ENCODE measurements at places on chromosomes 3 and 15.

GRCh38 chr3:61173676-61174075 lies 77.6 kb downstream of the FHIT start:
- DNase-seq: no peak

DNA sequence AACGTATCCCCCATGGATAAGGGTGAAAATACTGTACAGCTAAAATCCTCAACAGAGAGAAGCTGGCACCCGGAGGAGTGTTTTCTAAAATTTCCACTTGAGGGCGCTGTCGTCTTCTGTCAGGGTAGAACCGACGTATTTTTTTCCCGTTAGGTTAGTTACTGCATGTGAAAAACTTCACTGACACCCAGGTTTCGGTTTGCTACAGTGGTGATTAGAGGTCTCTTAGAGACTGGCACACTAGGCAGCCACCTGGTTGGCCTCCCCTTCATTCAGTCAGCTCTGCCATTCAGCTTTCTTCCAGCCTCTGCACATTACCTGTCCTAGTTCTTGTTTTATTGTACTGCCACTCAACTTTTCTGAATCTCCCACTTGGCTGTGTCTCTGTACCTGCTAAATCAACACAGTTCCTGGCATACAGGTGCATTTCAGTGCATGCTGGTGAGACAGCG lies 18.4 kb downstream of the CCK start:
- peak; percentile 68 for DNase-seq

DNA sequence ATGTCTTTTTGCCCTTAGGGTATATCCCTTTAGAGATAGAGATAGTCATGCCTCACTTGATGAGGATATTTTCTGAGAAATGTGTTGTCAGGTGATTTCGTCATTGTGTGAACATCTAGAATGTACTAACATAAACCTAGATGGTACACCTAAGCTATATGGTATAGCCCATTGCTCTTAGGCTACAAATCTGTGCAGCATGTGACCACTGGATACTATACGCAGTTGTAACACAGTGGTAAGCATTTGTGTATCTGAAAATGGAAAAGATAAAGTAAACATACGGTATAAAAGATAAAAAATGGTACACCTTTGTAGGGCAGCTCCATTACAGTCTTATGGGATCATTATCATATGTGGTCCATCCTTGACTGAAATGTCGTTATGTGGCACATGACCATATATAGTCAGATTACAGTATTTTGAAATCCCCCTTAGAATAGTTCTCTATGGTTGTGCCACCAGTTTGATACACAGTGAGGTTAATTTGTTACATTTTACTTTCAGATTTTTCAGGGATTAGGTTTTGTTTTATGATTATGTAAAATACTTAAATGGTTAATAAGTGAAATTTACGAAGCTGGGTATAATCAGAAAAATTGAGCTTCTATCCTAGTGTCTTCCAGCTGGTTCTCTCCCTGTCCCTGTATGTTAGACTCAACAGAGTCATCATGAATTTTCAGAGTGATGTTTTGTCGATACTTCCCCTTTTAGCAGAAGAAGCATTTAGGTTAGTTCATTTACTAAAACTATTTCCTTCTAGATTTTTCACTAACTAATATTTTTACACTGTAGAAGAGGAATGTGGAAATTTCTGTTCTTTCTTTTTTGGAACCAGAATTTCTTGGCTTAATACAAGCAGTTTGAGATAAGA lies 12.8 kb downstream of the SETD5 start:
- no peak for DNase-seq

DNA sequence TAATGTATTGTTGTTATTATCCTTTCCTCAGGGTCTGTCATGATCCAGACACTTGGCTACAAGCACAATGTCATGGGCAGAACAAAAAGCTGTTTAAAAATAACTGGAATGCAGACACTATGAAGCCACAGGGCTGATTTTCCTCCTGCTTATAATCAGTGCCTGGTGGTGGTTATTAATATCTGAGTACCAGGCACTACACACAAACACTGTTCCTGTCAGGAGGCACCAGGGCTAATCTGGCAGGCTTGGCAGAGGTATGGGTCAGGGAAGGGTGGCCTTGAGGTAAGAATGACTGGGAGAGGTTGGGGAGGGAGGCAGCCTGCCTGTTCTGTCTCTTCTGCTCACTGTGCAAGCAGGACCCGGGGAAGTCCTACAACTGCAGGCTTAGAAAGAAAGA lies 67.2 kb downstream of the WDR76 start:
- DNase-seq: no peak

DNA sequence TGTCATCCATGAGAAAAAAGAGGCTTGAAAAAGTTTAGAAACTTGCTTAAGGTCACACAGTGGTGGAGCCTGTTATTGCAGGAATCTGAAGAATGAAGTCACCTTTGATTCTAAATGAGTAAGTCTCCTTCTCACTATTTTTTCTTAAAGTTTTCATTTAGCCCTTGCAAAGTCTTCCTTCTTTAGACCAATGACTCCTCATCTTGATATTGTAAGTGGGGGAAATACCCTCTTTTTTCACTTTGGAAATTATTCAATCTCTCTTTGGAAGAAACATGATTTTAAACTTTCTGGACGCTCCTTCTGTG lies 787 bp upstream of the SLMAP start:
- no peak for DNase-seq

GRCh38 chr3:37571269-37571668 lies 290.4 kb upstream of the CTDSPL start:
- no peak for DNase-seq

DNA sequence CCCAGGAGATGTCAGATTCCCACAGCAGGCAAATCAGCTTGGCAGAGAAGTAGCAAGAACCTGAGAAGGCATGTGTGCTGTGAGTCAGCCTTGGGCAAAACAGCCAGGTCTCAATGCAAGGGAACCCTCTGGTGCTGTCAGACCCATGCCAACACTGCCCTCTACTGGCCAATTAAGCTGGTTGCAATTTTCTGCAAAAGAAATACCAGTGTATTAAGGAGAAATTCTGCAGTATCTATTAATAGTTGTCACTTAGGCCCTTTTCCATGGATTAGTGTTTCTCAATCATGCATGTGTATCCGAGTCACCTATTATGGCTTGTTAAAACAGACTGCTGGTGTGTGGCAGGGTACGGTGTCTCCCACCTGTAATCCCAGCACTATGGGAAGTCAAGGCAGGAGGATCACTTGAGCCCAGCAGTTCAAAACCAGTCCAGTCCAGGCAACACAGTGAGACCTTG lies 26.2 kb downstream of the MAP4 start:
- peak; percentile 59 for DNase-seq

- DNase-seq: no peak
Observed at GRCh38 chr3:168952551-168952950, 711.0 kb downstream of the MECOM start.

DNA sequence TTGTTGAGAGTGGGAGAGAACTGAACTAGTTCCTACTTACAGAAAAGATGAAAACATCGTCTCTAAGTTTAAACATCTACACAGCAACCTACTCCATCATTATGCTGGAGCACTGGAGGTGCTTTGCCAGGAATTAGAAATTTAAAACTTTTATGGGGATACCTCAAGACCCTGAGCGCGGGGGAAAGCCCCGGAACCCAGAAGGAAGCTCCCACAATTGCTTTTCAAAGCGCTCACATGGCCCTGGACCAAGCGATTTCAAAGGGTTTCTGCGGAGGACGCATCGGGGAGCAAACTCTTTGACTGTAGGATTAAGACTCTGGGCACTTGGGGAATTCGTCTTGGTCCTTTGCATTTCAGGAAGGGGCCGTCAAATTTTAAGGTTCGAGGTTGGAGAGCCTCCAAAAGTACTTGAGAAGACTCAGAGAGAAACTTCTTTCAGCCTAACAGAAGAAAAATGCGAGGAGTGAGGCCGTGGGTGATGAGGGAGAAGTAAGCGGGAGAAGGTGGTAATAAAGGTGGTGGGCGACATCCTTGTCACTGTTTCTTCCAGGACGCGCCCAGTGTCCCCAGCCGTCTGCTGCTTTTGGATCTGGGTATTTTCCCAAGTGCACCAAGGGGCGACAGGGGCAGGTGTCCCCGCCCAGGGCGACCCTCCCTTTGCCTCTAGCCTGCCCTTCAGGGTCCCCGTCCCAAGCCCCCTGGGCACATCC lies 591 bp downstream of the PROK2 start:
- no peak for DNase-seq

GRCh38 chr3:16767006-16767405 lies 117.7 kb upstream of the PLCL2 start:
- no peak for DNase-seq

DNA sequence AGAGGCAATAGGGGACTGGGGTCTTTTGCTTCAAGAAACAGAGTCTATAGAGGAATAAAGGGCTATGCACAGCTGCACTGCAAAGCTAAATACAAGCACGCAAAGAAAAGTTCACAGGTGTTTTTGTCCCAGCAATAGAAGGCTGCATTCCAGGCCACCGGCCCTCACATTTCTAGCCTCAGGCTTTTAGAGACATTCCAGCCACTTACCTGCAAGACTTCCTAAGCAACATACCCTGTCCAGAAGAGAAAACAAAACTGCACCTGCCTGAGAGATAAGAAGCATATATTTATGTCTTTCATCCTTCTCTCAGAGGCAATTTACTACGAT lies 220.5 kb downstream of the OPA1 start:
- DNase-seq: no peak

- no peak for DNase-seq
Observed at GRCh38 chr15:83012636-83013035, 1.2 kb upstream of the C15orf40 start.

DNA sequence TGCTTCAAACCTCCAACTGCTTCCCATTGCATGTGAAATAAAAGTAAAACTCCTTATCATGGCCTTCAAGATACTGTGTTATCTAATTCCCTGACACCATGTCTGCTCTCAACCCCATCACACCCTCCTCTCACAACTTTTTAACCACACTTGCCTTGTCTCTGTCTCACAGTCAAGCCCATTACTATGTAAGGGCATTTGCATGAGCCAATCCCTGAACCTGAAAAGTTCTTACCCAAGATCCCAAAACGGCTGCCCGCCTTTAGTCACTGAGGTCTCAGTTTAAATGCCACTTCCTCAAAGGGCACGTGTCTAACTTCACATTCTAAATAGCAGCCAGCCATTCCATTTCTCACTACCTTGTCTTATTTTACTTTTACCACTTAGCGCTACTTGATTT lies 83.1 kb downstream of the SST start:
- no peak for DNase-seq

Measured in NCI-H345 (cell line).